Peyer's patch (tissue), 4 donors: ENCODE measurements at places on chromosomes 3 and 15. TPM values are rescaled to one million over a fixed set of nuclear protein-coding genes. Genes with fewer than 3 reads are reported as not detected.

DNA sequence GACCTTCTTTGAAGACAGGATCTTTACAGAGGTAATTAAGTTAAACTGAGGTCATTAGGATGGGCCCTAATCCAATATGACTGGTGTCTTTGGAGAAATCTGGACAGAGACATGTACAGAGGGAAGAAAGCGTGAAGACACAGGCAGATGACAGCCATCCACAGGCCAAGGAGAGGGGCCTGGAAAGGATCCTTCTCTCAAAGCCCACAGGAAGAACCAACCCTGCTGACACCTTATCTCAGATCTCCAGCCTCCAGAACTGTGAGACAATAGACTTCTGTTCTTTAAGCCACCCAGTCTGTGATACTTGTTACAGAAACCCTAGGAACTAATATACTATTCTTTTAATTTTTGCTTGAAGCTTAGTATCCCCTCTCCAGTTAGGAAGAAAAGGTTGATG is 74.2 kb downstream of the WDR76 start:
- no peak overlapping the region for H3K27ac ChIP-seq
- H3K27me3 ChIP-seq, result no peaks in the 10 kb centered on the region
- DNase-seq, result no peak

DNA sequence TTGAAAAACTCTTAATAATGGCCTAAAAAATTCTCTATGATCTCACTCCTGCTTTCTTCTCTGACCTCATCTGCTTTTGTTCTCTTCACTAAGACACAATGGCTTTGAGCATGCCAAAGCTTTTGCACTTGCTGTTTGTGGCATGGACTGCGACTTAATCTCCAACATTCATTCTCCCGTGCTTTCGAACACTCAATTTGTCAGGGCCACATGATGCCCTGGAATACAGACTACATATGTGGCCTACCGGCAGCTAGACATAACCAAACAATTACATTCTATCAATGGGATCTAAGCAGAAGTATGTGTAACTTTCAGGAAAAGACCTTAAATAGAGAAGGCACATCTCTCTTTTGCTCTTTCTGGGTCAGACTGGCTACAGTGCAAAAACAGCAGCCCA is 506.5 kb downstream of the MAGI1 start:
- no peak overlapping the region for H3K27ac ChIP-seq
- no peaks in the 10 kb centered on the region for H3K36me3 ChIP-seq
- no peaks in the 10 kb centered on the region for H3K27me3 ChIP-seq
- no peak overlapping the region for H3K4me3 ChIP-seq
- no peaks in the 10 kb centered on the region for H3K4me1 ChIP-seq

GRCh38 chr15:83207660-83208366 is at the start of gene HDGFL3:
Gene HDGFL3 (minus strand): TSS chr15:83207823. CDS start chr15:83207414, 409 bp downstream.
- H3K4me1 ChIP-seq, result no peaks in the 10 kb centered on the region
- peak; percentile 69 for DNase-seq
- peak within 1 kb of the TSS; percentile 81 for H3K4me3 ChIP-seq
- no peaks in the 10 kb centered on the region for H3K36me3 ChIP-seq

VEPH1 gene
- total RNA-seq, result not detected

- H3K36me3 ChIP-seq, result no peaks in the 10 kb centered on the region
- no peaks in the 10 kb centered on the region for H3K27me3 ChIP-seq
- no peak overlapping the region for H3K4me3 ChIP-seq
- H3K27ac ChIP-seq, result no peak overlapping the region
- no peaks in the 10 kb centered on the region for H3K4me1 ChIP-seq
These were observed 30.5 kb downstream of the LRRK1 start for GRCh38 chr15:100949691-100950090.

ZNF80 gene
- not detected for total RNA-seq

HHLA2 gene
- total RNA-seq, result 158 TPM

DNA sequence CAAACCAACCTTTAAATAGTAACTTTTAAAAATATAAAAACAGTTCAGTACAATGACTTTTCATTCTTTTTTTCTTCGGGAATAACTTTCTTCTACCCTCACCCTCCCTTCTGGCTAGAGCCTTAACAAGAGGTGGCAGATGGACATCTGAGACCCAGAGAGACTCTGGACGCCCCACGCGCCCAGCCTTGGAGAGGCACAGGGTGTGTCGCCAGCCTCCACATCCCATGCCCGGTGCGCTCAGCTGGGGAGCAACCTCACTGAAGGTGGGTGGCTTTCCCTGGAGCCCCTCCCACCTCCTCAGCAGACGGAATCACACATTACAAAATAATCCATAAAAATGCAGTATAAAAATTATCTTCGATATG is 49.5 kb downstream of the TLE3 start:
- peak; percentile 10 for DNase-seq
- H3K36me3 ChIP-seq, result no peaks in the 10 kb centered on the region
- H3K4me1 ChIP-seq, result no peaks in the 10 kb centered on the region
- H3K27me3 ChIP-seq, result no peaks in the 10 kb centered on the region

SOX2 gene
- total RNA-seq, result not detected

GRCh38 chr3:99934975-99935797 is 117.5 kb downstream of the CMSS1 start:
- no peaks in the 10 kb centered on the region for H3K36me3 ChIP-seq
- no peak overlapping the region for H3K27ac ChIP-seq
- H3K27me3 ChIP-seq, result no peaks in the 10 kb centered on the region
- no peak for DNase-seq

SLC30A4 gene
- 6.6 TPM for total RNA-seq

HESX1 gene
- not detected for total RNA-seq

GABRR3 gene
- total RNA-seq, result not detected

DNA sequence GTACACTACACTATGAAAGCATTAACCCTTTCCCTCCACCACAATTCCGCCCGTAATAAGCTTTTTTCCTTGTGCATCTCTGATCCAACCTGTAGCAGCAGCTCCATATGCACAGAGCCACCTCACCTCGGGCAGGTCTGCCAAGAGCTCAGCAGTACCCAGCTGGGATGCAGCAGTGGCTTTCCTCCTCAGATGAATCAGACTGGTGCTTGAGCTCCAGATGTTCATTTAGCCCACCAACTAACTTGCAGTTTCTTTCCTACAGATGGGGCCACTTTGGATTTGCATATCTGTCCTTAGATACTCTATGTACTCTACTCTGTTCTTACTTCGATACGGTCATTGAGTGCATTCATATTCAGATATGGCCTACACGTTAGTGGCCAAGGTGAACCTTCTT is 14.8 kb upstream of the FSIP1 start:
- H3K4me1 ChIP-seq, result no peaks in the 10 kb centered on the region
- DNase-seq, result no peak
- no peaks in the 10 kb centered on the region for H3K27me3 ChIP-seq
- H3K36me3 ChIP-seq, result no peaks in the 10 kb centered on the region

DNA sequence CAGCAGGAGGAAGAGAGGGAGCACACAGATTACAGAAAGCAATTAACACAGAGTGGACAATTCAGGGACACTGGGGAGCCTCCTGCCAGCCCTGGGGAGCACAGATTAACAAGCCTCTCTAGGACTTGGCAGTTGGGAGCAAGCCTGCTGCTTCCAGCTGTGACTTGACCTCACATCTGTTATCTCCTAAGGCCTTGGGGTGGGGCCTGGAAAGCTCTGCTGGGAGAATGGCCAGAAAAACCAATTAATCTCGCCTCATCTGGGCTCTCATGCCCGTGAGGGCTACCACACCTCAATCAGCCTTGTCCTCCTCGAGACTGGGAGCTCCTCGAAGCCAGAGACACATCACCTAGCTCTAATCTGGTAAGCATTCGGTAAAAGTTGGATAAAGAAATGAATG is 39.1 kb downstream of the SEMA5B start:
- H3K4me3 ChIP-seq, result no peak overlapping the region
- no peaks in the 10 kb centered on the region for H3K27me3 ChIP-seq
- no peak overlapping the region for H3K27ac ChIP-seq

GRCh38 chr15:40956541-40956982 is 3.3 kb downstream of the CHAC1 start:
- H3K27me3 ChIP-seq, result no peaks in the 10 kb centered on the region
- no peak overlapping the region for H3K27ac ChIP-seq
- H3K4me1 ChIP-seq, result no peaks in the 10 kb centered on the region
- DNase-seq, result peak; percentile 33

C3orf20 gene
- total RNA-seq, result not detected

CCR1 gene
- 0.95 TPM for total RNA-seq

SPTBN5 gene
- total RNA-seq, result 0.27 TPM

DNA sequence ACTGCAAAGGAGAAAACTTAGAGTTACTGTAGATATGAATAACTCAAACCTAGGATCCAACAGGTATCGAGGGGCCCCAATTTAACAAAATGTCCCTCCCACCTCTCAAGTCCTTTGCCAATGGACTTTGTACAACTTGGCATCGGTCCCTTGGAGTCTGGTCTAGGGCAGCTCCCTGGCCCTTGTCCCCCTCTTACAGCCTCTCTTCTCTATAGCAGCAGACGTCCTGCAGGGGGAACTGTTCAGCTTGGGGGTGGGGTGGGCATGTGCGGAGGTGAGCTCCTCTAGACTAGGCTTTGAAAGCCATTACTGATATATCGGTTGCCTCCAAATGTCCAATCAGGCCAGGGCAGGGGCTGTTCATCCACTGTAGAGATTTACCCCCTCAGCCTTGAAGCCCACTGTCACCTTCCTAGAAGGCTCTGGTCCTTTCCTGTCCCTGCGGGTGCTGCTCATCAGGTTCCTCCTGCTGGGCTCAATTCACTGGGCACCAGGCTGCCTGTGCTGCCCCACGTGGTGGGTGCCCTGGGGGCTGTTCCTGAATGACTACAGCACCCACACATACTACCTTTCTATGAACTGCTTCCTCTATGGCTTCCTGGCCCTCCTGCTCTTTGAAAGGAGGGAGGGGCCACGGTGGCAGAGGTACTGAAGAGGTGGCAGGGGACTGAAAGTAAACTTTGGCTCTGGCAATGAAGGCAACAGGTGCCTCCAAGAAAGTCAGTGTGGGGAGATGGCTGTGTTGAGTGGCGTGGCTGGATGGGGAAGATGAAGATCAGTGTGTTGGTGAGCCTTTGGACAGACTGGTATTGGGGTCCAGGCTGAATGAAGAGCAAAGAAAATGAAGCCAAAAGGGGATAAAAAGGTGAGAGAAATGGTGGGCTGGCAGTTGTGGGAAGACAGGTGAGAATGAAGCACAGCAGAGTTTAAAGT is 78.8 kb upstream of the MEX3B start:
- H3K4me3 ChIP-seq, result no peak overlapping the region
- H3K4me1 ChIP-seq, result no peaks in the 10 kb centered on the region
- H3K27ac ChIP-seq, result no peak overlapping the region
- no peak for DNase-seq
- no peaks in the 10 kb centered on the region for H3K36me3 ChIP-seq

DNA sequence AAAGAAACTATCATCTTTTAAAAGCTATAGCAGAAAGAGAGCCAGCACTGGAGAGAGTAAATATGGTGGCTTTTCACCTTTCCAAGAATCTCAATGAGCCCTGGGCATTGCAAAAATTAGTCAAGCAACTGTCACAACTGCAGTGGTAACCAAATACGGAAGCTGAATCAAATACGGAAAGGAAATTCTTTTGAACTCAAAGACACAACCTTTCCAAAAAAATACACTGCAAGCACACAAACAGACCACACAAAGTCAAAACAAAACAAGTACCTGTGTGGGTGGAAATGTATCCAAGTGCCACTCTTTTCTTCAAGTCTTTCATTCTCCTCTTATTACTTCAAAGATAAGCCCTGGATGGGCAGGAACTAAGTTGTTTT is 17.6 kb downstream of the VGLL4 start:
- H3K36me3 ChIP-seq, result no peaks in the 10 kb centered on the region
- DNase-seq, result no peak
- no peak overlapping the region for H3K27ac ChIP-seq
- H3K4me1 ChIP-seq, result no peaks in the 10 kb centered on the region

DNA sequence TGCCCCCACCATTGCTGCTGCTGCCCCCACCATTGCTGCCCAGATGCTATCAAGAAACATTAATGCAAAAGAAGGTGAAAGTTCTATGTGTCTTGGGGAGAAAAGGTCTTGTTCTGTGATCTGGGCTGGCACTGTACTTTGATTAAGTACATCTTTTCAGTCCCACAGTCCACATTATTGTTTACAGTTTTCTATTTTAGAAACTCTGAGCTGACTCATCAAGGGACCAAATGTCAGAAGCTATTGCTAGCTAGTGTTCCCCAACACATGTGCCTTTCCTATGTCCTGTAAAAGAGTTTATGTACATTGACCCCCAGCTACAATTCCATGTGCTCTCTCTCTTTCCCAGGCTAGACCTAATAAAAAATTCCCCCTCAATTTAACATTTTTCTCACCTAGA is 264.7 kb upstream of the NECTIN3 start:
- no peak for DNase-seq
- H3K27ac ChIP-seq, result no peak overlapping the region
- H3K4me1 ChIP-seq, result no peaks in the 10 kb centered on the region
- H3K27me3 ChIP-seq, result no peaks in the 10 kb centered on the region
- H3K4me3 ChIP-seq, result no peak overlapping the region

DNA sequence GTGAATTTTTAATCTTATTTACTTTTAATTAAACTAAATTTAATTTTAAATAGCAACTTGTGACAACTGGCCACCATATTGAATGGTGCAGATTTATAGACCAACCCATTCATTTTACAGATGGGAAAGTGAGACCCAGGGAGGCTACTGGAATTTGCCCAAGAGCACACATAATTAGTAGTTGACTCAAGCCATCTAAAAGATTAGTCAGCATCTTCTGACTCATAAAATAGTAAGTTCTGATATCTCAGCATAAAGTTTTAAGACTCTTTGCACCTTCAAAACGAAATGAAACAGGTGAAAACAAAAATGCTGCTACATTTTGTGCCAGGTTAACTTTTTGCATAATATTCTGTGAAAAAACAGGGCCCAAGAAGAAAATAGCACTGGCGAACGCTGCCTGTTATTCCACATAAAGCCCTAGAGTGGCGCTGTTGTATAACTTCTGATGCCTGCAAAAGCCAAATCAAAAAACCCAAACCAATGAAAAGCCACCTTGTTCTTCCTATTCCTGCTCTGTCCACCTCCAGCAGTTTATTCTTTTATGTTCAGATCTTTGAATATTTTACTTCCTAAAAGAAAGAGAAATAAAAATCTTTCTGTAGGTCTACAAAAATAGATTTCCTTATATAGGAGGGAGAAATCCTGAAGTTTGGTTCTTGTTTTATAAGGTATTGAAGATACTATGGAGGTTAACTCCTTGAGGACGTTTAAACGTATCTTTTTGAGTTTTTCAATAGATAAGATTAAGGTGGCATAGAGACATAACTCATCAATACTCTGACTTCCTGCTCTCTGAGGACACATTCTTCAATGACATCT is 62.8 kb downstream of the OTOL1 start:
- H3K36me3 ChIP-seq, result no peaks in the 10 kb centered on the region
- DNase-seq, result no peak
- H3K27ac ChIP-seq, result no peak overlapping the region
- no peak overlapping the region for H3K4me3 ChIP-seq

DNA sequence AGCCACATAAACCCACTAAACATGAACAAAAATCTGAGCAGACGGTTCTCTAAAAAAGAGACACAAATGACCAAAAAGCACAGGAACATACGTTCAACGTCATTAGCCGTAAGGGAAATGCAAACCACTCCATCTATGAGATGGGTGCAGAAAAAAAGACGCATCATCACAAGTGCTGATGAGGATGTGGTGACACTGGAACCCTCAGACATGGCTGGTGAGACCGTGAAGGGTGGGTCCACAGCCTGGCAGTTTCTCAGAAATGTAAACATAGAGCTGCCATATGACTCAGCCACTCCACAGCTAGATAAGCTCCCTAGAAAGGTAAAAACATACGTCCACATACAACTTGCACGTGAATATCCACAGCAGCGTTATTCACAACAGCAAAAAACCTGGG is 23.3 kb downstream of the PCSK6 start:
- no peaks in the 10 kb centered on the region for H3K36me3 ChIP-seq
- DNase-seq, result no peak
- no peak overlapping the region for H3K27ac ChIP-seq
- H3K27me3 ChIP-seq, result no peaks in the 10 kb centered on the region
- H3K4me3 ChIP-seq, result no peak overlapping the region

SUSD5 gene
- 0.18 TPM for total RNA-seq

TBCCD1 gene
- total RNA-seq, result 30.5 TPM
